Muscle of back (tissue), 13 donors: ENCODE measurements at places on chromosomes 3 and 15.

- peak; percentile 35 for DNase-seq
Observed at GRCh38 chr3:42739401-42740158, 33.5 kb downstream of the CCDC13 start.

GRCh38 chr15:67944010-67944641 lies 104.3 kb upstream of the RNU6-1 start:
- no peak for DNase-seq

GRCh38 chr15:85976986-85977385 lies 102.7 kb upstream of the AGBL1 start:
- no peak for DNase-seq

DNA sequence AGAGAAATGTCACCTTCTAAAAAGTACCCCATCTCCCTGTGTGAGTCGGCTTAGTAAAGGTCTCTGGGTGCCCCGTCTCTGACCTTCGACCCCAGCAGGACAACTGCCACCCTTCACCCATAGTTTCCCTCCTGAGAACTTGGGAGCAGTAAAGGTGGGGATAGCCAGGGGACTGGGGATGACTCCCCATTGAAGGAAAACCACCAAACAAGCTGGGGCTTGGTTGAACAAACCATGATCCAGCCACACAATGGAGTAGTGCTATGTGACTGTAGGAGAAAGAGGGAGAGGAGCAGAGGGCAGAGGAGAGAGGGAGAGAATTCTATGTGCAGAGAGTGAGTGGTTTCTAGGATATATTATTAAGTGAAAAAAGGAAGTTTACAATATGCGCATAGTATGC lies 33.7 kb downstream of the IDH3A start:
- no peak for DNase-seq

DNA sequence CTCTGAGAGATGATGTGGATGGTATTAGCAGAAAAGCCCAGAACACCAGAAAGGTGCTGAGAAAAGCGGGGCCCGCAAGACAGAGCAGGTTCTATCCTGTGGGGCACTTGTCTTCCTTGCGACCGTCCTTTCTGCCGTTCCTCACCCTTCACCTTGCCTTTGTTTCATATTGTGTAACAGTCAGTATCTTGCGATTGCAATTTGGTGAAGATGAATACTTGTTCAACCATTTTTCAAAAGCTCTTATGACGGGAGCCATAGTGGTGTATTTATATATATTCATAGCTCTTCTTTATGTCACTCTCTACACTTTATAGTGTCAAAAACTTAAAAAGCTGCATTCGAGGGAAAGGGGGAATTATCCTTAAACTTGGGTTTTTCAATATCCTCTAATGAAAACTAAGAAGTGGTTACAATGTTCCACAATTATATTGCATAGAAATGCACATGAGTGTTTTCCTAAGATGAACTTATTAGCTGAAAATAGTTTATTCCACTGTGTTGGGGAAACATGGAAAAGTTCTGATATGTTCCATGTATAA lies 797 bp downstream of the MAP3K13 start:
- DNase-seq, result peak; percentile 9

- no peak for DNase-seq
Observed at GRCh38 chr3:48410205-48411040, 19.5 kb downstream of the PLXNB1 start.

GRCh38 chr3:141355242-141355641 lies 13.1 kb upstream of the ZBTB38 start:
- no peak for DNase-seq

GRCh38 chr3:169478566-169479313 lies 184.8 kb downstream of the MECOM start:
- DNase-seq, result no peak

- DNase-seq, result no peak
Observed at GRCh38 chr3:38115645-38116427, 21.1 kb downstream of the ACAA1 start.

DNA sequence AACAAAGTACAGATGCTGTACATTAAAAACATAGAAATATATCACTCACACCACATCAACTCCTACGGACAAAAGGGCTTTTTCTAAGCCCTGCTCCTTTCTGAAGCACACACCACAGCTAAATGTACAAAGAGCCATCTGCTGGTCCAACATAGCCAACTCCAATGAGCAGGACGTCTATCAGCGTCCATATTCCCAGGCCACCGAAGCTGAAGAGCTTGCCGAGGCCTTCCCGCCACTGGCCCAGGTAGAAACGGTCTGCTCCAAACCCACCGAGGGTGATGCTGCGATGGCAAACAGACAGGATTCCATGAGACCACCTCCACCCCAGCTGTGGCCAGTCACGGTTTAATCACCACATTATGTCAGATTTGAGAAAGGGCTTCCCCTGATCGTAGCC lies 9.8 kb downstream of the TM2D3 start:
- DNase-seq, result no peak

GRCh38 chr15:80999623-81000036 lies 1.1 kb upstream of the TLNRD1 start:
- no peak for DNase-seq

- no peak for DNase-seq
Observed at GRCh38 chr3:172625404-172625803, 85.5 kb downstream of the NCEH1 start.

DNA sequence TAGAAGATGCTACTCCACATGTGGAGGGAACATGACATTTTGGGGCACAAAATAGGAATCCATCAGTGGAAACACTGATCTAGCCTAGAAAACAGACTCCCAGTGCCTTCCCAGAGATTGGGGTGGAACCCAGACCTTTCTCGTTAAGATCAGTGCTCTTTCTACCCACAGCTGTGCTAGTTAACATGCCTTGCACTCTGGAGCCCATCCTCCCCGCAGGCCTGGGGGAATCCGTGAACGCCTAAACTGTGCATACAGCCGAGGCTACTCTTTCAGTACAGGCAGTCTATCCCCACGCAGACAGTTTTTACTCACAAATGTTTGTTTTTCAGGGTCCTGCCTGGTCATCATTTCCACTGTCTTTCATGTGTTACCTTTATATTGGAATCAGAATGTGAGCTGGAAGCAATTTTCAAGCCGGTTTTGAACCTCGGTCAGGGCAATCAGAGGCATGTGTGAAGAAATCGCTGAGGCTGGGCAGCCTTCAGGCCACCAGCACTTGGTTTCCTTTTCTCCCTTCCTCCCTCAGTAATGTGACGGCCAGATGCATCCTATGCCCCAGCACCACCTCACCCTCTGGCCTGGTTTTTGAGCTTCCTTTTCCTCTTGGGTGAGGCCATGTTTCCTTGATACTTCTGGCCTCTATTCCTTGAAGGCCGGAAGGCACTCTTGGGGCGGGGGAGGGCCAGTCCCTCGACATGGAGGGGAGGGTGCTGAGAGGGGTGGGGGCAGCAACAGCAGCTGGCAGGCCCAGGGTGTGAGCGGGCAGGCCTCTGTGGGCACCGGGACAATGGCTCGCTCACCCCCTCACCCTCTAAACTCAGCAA lies 123.6 kb upstream of the GALNT15 start:
- DNase-seq, result peak; percentile 50

DNA sequence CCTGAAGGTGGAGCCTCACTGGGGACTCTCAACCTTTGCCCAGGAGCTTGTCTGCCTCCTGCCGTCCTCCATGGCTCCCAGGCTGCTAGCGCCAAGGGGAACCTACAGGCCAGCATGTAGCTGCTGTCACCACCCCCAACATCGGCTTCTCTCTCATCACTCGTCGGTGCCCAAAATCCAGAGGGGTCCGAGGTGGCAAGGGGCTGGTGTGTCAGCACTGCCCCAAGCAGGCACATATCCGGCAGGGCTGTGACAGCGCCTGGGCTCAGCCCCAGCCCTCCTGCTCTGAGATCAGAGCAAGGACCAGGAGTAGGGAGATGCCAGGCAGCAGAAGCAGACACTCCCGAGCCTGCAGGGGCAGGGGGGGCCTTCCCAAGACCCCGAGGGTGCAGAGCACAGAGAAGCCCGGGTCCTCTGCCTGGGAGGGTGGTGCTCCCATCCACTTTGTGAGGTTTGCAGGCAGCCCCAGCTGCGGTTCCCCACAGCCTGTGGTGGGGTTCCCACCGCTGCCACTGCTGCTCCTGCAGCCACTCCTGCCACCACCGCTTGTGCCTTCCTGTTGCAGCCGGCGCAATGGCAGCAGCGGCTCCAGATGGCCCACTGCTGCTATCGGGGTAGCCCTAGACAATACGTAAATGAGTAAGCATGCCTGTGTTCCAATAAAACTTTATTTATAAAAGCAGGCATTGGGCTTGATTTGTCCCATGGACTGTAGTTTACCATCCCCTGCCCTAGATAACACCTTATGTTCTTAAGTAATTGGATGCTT lies 451.0 kb downstream of the EPHA6 start:
- DNase-seq, result no peak

GRCh38 chr15:55902981-55903380 lies 90.4 kb downstream of the NEDD4 start:
- no peak for DNase-seq

DNA sequence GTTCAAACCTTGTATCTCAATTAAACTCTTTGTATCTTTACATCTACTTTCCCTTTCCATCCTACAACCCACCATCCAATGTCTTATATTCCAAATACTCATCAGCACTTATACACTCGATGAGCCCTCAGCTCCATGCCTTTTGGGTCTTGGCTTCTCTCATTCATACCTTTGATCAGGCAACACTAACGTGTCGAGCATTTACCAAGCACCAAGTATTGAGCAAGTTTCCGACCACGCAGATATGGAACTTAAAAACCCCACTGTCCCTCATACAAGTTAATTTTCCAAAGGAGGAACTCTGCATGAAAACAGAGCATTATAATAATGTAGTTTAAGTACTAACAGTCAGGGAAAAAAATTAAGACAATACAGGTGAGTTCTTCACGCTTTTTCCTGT lies 102.8 kb downstream of the IL1RAP start:
- DNase-seq, result no peak

DNA sequence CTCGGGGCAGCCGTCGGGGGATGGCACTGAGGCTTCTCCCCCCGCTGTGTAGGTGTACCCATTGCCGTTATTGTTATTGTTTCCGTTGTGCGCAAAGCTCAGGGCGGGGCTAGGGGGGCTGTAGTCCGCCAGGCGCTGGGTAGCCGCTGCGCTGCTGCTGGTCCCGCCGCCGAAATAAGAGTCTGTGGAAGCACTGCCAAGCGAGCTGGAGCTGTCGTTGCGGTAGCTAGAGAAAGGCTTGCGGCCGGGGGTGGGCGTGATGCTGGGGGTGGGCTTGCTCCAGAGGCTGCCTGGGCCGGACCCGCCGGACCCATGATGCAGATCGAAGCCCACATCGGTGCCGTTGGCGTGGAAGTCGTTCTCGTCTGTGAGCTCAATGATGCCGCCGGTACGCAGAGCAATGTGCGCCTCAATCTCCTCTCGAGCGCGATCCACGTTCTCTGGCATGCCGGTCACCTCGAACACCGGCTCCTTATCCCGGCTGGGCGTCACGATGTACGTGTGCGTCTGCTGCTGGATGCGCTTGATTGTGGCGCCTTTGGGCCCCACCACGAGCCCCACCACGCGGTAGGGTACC lies 1.9 kb downstream of the MEX3B start:
- no peak for DNase-seq

GRCh38 chr3:181383760-181384159 lies 328.0 kb upstream of the SOX2 start:
- DNase-seq, result no peak

DNA sequence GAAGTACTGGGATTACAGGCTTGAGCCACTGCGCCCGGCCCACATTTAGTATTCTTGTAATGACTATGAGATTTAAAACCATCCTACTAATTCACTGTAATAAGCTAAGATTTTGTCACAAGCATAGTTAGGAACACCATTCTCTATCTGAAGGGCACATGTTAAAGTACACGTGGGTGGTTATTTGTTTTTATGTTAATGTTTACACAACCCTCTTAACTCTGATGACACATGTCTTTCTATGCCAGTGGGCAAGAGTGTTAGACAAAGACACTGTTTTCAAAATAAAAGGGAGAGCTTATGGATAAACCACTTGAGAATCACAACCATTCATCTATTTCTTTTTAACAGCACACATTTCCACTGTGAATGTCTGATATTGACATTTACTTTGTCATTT lies 537.6 kb upstream of the IL12A start:
- DNase-seq, result no peak

- no peak for DNase-seq
Observed at GRCh38 chr3:197298945-197299854, 788 bp upstream of the DLG1 start.

GRCh38 chr3:50015918-50016317 lies 72.8 kb upstream of the RBM5 start:
- no peak for DNase-seq

- no peak for DNase-seq
Observed at GRCh38 chr15:91478717-91479191, 374.8 kb upstream of the SLCO3A1 start.

GRCh38 chr15:83110381-83110780 lies 2.9 kb downstream of the TM6SF1 start:
- no peak for DNase-seq

DNA sequence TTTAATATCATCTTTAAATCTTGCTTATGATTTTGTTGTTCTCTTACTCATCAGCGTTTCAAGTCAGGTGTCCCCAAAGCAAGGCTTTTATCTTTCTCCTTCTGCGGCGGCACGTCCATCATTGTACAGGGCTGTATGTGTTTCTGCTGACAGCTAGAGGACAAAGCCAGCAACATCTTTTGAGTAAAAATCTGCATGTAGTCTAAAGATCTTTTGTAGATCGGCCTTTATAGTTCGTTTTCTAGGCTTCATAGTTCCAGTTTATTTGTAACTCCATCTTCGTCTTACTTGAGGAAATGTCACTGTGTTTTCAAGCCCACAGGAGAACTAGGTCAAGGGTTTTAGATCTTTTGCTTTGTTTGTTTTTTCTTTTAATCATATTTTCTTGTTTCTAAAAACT lies 211.4 kb upstream of the TOPAZ1 start:
- DNase-seq, result no peak

DNA sequence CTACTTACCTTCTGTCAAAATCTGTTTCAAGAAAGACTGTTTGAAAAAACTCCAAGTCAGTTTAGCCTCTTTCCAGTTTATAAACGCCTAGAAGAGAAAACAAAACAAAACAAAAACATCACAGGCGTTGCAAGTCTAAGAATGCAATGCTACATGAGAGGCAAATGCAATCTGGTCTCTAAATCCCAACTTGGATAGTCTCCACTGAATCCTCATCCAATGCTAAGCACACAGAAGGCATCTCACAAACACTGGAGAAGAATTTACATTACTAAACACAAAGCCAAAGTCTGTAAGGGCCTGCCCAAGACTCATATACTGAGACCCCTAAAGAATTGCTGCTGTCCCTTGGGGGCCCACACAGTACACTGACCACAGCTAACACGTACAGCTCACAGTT lies 18.4 kb downstream of the RFT1 start:
- no peak for DNase-seq

GRCh38 chr3:36701249-36701572 lies 63.1 kb downstream of the DCLK3 start:
- no peak for DNase-seq
